H54 (cell line): ENCODE measurements at places on chromosomes 7 and 10.

DNA sequence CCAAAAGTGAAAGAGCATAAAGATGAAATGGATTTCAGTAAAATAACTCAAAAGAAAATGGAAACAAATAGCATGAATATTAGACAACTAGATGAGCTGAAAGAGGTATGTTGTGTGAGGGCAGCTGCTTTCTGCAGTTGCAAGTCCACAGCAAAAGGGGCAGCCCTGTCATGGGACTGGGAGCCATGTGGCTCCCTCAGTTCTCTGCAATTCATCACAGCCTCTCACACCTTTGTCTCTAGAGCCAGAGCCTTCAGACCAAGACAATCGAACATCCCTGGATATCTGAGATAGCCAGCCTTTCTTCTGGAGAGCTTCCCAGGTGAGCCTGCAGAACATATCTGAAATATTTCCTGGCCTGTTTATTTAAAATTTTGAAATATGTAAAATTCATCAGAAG lies 538.7 kb downstream of the REEP3 start:
- DNase-seq = no peak

GRCh38 chr7:132944774-132945173 lies 137.1 kb downstream of the CHCHD3 start:
- DNase-seq = no peak

DNA sequence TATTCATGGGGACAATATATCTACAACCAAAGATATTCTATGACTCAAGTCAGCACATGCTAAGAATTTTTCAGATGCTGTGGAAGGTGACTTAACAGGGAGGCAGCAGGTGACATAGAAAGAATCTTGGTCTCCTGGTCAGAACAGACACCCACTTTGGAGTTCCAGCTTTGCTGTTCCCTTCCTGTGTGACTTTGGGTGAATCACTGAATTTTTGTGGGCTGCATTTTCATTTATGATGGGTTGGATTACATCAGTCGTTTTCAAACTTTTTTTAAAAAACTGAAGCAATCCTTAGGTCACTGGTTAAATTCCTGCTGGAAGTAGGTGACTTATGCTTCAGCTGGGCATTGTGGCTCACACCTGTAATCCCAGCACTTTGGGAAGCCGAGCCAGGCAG lies 24.9 kb downstream of the RGR start:
- DNase-seq = peak; percentile 47

DNA sequence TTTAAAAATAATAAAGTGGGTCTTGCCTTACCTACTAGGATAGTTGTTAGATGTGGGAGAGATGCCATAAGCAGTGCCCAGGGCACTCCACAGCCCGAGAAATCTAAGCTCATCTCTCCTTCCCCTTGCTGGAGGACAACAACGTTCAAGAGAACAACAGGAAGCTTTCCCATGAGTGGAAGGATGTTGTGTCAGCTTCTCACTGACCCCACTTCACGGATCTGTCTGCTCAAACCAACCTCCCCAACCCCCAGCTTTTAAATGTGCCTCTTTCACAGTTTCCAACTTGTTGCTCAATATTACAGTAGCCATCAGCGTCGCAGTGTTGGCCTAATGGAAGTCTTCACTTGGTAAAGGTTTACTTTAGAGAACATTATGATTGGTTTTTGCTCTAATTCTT lies 72.1 kb downstream of the PTPRE start:
- DNase-seq = no peak

DNA sequence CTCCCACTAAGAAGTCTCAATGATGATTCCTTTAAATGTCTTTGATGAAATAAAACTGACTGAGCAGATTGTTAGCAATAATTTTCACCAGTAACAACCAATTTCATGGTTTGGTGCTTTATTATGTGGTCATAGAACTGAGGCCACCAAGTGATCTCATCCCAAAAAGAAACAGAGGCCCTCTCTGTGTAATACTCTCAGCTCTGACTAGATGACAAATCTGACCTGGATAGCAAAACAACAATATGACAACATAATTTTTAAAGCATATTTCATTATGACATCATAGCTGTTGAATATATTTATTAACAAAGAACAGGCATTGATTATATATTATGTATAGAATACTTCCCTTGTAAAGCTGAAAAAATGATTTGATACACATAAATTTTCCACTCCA lies 5.9 kb downstream of the SEMA3E start:
- no peak for DNase-seq

GRCh38 chr7:129617652-129618051 lies 6.1 kb downstream of the NRF1 start:
- no peak for DNase-seq

DNA sequence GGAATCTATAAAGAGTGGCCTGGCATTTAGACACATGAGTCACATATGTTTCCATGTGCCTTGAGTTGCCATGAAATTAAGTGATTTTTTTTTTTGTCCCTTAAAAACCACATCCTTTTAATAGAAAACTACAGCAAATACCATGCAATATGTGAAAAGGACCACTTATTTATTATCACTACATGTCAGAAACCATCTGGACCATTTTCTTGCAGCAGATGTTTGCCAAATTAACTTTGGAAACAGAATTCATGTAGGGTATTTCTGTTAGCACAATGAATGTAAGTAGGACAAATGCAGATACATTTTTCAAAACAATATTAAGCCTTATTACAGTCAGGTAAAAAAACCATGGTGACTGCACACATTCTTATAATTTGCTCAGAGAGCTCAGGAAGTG lies 230.6 kb downstream of the REEP3 start:
- DNase-seq = no peak

GRCh38 chr7:6399351-6399750 lies 48.4 kb downstream of the DAGLB start:
- DNase-seq = no peak

DNA sequence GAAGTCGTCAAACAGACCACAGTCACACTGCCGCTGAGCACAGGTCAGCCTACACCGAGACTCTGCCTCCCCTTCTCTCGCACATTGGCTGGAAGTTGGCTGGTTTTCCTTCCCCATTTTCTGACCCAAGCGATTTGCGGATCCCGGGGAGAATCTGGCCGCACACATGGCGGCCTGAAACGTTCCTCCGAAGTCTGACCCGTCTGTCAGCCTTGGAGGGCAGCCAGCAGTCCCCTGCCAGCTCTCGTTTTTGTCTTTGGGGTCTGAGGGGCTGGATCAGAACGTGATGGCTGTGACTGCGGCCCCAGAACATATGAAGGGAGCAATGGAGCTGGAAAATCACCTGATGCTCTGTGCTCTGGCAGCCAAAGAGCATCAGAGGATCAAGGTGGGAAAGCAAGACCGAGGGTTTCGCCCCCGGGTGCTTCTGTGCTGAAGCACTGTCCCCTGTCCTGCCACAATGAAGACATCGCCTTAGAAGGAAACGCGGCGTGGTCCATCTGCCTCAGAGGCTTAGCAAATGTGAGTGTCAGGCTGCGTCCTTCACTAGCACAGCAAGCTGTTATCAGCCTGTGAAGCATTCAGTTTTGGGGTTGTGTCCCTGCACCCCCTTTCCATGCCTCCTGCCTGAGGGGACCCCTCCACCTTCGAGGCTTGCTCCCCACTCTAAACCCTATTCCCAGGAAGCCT lies 119.3 kb upstream of the SHH start:
- no peak for DNase-seq

DNA sequence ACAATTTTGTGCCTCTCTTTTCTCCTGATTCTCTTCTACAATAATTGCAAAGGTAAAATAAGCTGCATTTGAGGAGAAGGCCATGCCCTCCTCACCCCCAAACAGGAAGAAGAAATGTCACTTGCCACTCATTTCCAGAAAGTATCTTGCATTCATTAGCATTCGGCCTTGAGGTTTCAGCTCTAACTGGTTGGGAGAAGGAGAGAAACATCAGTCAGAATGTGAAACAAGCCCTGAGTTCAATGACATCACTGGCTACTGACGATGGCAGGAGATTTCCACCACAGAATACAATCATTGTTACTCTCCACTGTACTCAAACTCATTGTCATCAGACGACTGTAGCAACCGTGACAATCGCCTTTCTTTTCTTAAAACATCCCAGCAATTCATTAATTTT lies 72.8 kb downstream of the PRKCQ start:
- no peak for DNase-seq

- no peak for DNase-seq
These were observed 499 bp downstream of the GAL3ST4 start for GRCh38 chr7:100167912-100168323.

GRCh38 chr7:115709664-115710063 lies 320.9 kb downstream of the TFEC start:
- DNase-seq = no peak

- no peak for DNase-seq
These were observed 50.0 kb upstream of the GTF2IRD1 start for GRCh38 chr7:74403521-74404387.

DNA sequence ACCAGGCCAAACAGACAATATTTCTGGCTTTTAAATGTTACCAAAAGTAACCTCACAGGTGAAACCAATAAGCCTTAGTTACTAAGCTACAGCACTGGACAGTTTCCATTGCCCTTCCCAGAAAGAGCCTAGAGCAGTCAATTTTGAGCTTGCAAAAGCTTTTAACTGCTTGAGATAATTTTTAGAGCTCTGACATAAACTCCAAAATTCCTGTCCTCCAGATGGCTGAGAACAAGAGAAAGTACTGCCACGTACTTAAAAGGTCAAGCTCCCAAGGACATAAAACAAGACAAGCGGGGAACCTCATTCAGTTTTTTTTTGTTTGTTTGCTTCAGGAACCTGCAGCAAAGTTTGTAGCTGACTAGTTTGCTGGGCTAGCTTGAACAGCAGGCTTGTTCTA lies 54.1 kb downstream of the BBS9 start:
- DNase-seq = no peak

- no peak for DNase-seq
These were observed 45.9 kb upstream of the GNAI1 start for GRCh38 chr7:80088705-80089104.

- no peak for DNase-seq
These were observed 25.7 kb downstream of the SNX8 start for GRCh38 chr7:2288503-2288902.

DNA sequence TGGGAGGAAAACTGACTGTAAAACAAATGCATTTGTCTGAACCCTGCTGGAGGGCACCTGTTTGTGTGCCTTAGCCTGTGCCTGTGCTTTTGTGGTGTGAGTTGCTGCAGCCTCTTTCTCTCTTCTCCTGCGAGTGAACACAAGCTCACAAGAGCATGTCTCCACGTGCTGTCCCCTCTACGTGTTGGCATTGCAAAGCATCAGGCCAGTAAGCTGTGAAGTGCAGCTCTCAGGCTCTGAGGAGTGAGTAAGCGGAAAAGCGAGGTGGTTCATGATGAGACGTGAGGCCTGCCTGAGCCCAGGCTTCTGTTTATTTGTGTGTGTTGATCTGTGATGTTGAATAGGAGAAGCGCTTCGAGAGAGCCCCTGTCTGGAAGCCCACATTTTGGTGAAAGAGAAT lies 85.6 kb upstream of the PDCD4 start:
- no peak for DNase-seq

DNA sequence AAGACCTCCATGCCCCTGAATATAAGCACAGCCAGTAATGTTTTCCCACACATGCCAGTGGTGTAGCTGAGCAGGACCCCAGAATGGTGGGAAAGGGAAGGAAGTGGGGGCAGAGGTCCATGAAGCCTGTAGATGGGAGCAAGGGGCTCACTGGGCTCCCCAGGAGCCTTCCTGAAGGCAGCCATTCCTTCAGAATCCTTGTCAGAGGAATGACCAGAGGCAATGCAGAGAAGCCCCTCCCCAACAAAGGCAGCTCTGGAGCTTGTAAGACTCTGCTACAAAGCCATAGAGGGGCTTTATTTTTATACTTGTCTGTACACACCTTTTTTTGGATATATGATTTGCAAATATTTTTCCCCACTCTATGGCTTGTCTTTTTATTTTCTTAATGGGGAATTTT lies 165.0 kb upstream of the TCF7L2 start:
- DNase-seq = no peak

DNA sequence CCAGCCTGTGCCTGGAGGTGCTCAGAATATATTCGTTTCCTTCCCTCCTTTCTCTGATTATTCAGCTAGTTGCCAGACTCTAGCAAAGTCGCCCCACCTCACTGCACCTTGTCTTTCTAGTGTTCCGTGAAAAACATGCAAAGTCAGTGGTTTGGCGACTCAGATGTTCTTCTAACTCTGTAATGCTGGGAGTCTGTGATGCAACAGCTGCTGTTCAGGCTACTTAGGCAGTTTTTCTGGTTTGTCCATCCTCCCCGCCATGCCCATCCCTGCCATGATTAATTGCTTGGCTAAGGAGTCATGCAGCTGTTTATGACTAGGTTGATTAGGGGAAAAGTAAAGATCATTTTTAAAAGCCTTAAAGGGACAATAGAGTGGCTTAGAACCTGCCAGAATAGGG lies 99.4 kb downstream of the MTPN start:
- no peak for DNase-seq

DNA sequence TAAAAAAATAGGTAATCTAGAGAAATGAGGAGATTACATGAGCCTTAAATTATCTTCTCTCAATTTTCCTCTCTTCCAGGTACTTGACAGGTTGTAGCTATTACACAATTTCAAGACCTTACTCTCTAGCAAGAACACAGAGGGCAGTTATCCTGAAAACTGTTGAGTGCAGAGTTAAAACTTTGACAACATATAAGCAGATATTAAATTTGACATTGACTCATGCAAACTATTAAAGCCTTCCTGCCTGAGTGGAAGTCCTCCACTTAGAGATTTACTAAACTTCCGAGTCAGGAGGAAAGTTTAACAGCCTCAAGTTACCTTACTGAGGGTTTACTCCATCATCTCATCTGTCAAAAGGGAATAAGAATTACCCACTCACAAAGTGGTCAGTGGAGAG lies 73.5 kb upstream of the ARID5B start:
- DNase-seq = no peak

DNA sequence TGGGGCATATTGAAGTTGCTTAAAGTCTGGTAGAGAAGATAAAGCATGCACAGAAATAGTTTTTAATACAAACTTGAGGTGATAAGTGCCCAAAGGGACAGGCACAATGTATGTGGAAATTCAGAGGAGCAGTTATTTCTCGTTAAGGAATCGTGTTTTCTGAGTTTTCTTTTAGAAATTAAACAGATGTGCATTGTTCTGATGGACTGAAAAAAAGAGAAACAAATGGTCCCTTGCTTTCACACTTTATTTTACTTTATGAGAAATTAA lies 45.6 kb downstream of the CNNM2 start:
- no peak for DNase-seq

DNA sequence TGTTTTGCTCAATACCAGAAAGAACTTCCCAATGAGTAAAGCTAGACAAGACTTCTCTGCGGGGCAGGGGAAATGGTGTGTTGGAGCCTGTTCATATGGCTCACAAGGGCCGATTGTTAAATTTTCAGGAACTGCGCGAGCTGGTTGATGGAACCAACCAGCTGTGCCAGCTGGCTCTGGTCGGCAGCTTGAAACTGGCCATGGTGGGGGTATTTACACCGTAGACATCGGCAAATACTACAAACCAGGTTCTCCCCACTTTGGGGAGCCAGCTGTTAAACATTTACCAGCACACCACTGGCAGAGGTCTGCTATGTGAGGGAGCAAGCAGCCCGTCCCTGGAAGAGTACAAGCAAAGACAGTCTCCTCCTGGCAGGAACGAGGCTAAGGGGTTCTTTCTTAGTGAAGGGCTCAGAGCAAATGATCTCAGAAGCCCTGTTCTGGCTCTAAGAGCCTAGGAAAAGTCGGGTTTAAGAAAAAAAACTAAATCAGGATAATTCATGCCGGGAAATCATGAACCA lies 8.8 kb upstream of the ZMIZ1 start:
- no peak for DNase-seq

GRCh38 chr10:131576341-131577177 lies 265.0 kb upstream of the TCERG1L start:
- DNase-seq = no peak

- no peak for DNase-seq
These were observed 7.1 kb downstream of the CABCOCO1 start for GRCh38 chr10:61669849-61670248.
